CD4-positive, alpha-beta T cell treated with Interleukin-17A for 1 hour (primary cell): ENCODE measurements at places on chromosomes 7 and 10.

GRCh38 chr7:74617180-74617744 lies 40.3 kb upstream of the GTF2I start:
- no peak for DNase-seq

DNA sequence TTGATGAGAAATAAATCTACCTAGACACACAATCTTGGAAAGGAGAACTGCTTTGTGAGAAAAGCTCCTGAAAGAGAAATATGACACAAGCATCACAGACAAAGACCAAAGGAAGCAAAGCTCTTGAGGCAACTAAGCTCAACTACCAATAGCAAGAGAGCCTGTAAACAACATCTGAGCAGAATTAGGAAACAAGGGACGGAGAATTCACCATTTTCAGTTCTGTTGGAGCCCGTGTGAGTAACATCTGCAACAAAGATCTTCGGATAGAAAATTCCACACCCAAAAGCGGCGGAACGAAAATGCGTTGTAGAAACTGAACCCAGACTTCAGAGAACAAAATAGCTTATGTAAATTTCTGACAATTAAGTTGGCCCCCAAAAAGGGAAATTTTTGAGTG lies 909.9 kb upstream of the MBL2 start:
- DNase-seq, result no peak

DNA sequence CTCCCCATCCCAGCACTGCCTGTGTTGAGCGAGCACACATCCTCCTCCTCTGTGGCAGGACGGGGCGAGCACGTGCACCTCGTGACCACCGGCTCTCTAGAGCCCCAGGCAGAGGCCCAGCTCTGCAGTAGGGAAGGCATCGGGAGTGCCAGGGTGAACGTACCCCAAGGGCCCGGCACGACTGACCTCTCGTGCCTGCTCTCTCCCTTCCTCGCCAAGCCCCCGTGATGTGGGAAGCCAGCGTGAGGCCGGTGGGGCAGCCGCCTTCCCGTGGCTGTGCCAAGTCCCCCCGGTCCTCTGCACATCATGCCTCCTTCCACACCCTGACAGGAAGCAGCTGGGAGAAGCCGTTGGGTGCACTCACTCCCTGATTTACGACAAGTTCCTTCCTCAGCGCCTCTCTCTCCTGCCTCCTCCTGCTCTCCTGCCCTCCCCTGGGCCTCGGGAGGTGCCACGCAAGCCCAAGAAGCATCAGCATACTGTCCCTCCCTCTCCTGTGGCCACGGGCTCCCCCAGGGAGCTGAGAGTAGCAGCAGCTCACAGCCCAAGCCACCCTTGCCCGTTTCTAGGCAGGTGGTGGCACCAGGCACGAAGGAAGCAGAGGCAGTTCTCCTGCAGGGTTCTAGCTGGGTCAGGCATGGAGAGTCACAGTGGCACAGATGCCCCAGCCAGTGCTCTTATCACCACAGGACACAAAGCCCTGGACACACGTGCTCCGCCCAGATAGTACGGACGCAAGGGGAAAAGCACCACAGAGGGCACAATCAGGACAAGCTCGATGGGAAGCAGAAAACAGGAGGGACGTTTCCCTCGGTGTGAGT lies 47.0 kb downstream of the AMZ1 start:
- DNase-seq, result no peak

DNA sequence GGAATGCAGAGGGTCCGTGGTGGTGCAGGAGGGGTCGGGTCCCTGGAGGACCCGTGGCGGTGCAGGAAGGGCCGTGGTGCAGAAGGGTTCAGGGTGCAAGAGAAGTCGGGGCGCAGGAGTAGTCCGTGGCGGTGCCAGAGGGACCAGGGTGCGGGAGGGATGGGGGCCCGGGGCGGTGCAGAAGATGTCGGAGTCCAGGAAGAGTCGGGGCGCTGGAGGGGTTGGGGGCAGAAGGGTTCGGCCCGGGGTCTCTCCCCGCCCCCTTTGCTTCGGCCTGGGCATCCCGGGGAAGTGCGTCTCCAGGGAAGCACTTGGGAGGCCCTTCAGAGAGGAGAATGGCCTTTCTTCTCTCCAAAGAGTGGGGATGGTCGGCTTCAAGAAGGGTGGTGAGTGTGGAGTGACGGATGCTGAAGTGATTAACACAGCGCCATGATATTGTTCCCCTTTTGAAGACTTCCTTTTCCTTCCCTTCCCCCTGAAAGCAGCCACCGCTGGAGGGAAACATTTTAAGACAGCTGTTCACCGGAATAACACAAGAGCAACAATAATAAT lies 997 bp downstream of the WDR37 start:
- no peak for DNase-seq

DNA sequence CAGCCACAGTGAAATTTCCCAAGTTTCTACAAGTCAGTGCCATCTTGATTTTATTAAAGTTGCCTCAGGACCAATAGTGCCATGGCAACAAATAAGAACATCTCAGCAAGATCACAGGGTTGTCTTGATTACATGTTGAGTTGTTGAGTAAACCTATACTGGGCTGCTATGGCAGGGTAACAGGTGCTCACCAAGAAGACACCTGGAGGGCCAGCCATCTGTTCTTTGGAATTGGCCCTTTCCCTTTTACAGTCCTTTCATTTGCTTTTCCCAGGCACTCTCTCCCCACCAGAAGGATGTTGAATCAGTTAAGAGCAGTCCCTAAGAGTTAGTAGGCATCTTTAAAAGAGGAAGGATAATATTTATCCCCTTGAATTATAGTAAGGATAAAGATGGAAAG lies 582.0 kb downstream of the TNS3 start:
- DNase-seq, result no peak

GRCh38 chr7:31896925-31897324 lies 173.3 kb downstream of the PDE1C start:
- no peak for DNase-seq

DNA sequence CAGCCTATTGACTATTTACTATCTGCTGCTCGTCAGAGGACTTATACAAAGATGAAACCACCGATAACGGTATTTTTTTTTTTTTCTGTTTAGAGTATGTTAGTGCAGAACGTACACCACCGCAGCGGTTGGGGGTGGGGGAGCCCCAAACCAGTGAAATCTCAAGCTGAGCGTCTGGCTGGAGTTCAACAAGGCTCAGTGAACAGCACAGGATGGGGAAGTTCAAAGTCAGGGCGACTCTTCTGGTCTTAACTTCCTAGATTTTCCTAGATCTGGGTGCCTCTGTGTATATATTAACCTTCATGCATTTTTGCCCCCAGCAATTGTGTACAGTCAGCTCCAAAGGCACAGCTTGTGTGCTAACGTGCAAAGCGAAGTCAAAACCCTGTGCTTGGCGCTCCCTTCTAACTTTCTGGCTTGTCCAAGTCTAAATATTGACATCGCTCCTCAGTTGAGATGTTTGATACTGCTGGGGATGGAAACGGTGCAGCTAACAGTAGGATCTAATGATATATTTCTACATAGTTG lies 1.1 kb downstream of the RHOBTB1 start:
- DNase-seq, result no peak

DNA sequence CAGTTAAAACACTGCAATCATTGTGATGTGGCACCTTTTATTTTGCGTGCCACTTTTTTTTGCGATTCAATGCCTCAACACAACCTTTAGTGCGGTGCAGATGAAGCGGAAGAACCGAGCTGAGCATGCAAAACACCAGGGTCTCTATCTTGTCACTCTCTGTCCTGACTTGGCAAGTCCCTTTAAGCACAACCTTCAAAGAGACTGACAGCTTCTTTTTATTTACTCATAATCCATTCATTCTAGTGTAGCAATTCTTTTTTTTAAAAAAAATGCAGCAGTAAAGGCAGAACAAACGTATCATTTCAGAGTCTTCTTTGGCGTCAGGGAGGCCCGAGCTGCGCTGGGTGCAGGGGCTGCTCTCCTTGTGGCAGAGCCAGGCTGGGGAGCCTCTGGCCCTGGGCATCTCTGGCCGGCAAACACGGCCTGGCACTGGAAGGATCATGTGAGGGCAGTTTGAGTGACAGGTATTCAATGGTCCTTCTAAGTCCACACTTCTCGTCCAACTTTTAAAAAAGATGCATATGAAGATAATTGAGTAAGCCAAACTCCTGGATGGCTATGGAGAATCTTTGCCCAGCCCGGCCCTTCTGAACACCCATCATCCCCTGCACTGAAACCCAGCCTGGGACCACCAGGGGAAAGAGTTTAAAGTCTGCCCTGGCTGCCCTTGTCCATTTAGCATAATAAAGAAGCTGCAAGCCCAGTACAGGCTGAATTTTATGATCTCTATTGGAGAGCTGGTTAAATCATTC lies 3.9 kb downstream of the PTF1A start:
- no peak for DNase-seq
